CD4-positive, alpha-beta T cell treated with Interleukin-6 at 100 ng/mL for 8 hours (primary cell): ENCODE measurements at places on chromosomes 7 and 10.
A peak's percentile ranks its signal among the peaks of the same experiment; 100 is the strongest.

- DNase-seq, result no peak
Observed at GRCh38 chr10:110528224-110528996, 30.7 kb downstream of the DUSP5 start.

DNA sequence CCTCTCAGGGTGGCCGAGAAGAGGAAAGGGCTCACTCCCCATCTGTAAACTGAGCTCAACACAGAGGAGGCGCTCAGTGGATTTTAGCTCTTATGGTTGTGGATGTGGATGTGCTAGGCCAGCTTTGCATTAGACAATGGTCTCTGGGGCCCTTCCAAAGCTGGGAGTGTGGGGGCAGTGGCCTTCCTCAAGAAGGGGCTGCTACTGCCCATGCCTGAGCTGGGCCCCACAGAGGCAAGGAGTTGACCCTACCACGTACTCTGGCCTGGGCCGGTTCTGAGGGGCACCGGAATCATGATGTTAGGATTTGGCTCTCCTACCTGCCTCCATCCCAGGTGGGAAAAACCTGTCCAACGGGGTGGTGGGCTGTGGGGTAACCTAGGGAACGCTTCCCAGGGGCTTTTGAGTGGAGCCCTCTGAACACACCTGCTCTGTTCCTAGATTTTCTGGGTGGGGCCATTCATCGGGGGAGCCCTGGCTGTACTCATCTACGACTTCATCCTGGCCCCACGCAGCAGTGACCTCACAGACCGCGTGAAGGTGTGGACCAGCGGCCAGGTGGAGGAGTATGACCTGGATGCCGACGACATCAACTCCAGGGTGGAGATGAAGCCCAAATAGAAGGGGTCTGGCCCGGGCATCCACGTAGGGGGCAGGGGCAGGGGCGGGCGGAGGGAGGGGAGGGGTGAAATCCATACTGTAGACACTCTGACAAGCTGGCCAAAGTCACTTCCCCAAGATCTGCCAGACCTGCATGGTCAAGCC lies 11.5 kb downstream of the AQP1 start:
- no peak for DNase-seq

DNA sequence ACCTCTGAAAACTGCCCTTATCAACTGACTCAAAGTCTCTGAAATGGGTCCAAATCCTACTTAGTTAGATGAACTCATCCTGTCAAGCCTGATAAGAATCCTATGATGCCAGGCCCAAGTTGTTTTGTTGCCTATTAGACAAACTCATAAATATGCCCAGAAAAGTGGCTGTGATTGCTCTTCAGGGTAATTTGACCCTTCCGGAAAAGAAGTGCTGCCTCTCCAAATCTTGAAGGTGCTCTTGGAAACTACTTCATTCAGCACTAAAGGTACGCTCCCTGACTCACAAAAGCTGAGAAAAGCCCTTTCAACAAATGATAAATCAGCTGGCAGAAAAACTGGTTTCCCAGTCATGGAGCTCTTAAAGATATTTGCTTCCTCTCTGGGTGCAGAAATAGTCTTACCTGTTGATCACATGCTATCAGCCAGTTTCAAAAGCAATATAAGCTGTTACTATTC lies 6.7 kb downstream of the IFIT5 start:
- DNase-seq, result no peak

DNA sequence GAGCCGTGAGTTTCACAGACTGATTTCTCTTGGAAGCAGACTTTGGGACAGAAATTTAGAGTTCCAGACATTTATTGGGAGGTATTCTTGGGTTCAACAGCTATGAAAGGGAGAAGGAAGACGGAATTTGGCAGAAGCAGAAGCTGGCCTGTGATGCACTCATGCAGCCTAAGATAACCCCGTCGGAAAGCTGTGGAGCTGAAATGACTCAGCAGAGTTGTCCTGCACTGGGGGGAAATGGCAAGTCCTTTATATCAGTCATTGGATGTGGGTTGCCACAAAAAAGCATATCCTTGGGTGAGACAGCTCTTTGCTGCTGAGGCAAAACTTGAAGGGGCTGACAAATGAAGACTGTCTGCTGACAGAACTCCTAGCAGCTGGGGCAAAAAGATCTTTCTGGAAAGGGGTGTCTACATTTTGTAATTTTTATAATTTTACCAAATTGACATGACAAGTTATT lies 11.5 kb upstream of the MICU1 start:
- DNase-seq, result peak; percentile 6

DNA sequence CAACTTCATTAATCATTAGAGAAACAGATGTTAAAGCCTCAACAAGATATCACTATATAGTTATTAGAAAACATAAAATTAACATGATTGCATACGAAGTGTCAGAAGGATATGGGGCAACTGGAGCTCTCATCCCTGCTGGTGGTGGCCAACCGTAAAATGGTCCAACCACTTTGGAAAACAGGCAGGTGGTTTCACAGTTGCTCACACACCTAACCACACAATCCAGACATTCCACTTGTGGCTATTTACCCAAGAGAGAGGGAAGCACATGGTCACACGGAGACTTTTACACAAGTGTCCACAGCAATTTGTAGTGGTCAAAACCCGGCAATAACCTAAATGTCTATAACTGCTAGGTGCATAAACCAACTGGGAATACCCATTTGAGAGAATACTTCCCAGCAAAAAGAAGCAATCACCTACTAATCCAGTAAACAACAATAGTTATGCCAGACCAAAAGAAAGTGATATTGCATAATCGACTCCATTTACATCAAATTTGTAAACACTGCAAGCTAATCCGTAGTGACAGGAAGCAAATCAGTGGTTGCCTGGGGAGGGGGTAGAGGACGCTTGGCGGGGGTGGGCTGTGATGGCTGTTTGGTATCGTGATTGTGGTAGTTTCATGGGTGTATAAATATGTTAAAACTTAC lies 91.8 kb downstream of the LARP4B start:
- no peak for DNase-seq
